ENCODE measurements at places on chromosomes 6 and 20.

GRCh38 chr6:40871424-40871823, 167.6 kb downstream of the UNC5CL start:
- DNase-seq, result no peak

- no peak for DNase-seq
Observed at GRCh38 chr6:112184951-112185350, 69.4 kb downstream of the LAMA4 start.

DNA sequence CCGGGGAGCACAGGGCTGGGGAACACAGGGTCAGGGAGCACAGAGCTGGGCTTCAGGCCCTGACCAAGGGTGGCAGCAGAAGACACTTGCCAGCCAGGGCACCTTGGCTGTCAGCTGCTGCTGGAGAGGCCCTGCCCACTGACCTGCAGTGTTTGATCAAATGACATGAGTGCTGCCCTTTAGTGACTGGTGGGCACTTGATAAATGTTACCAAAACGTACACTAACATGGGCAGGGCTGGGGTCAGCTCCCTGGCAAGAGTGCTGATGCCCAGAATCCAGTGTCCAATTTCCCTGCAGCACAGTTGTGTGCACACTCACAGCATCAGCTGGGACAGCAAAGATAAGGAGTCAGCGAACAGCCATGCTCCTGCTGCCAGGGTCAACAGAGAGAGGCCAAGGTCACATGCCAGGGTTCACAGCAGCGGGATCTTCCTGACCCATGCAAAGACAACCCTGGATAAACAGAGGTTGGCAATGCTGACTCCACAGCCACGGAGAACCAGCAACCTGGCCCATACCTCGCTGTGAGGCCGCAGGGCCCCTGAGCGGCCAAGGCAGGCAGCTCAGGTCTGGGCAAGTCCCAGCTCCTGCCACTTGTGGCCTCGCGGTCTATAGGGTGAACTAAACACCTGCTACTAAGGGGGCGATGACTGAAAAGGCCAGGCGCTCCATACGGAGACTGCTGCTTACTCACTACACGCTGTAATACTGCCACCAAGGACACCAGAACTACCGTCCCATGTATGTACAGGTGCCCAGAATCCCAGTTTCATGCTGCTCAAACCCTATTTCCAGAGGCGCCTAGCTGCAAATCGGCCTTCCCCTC, 46.3 kb downstream of the NINL start:
- DNase-seq, result no peak

DNA sequence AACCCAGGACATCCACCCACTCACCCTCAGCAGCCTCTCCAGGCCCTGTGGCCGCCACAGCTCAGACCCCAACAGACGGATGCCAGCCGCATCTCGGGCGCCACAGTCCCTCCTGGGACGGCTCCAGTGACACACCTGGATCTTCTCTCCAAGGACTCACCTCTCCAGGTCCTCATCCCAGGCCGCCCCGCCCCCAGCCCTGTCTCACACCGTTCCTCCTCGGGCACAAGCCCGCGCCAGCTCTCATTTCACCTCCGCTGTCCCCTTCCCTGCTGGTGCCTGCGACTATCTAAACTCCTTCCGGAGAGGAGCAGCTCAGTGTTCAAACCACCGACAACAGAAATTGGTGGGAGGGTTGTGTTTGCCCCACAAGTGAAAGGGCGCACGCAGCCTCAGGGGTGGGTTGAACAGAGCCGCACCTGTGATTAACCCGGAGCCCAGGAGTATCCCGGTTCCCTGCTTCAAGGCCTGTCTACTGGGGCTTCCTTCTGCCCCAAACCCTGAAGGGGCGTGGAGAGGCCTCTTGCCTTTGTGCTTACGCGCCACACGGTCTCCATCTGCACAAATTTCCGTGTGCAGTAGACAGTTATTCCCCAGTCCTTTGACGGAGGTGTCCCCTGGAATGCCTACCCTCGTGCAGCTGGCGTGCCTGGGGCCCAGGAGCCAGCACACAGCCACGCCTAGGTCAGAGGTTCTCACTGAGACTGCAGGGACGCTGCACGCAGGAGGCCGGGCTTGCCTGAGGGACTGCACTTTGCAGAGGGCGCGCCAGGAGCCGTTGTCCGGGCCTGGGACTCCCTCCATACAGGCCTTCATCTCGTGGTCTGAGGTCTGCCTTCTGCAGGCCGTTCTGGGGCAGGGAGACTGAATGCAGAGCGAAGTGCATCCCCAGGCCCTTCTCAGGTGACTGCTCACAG, 232.7 kb downstream of the DLL1 start:
- DNase-seq, result no peak

GRCh38 chr6:150408842-150409241, 40.0 kb downstream of the IYD start:
- DNase-seq, result no peak

GRCh38 chr20:37711001-37711400, 17.2 kb downstream of the CTNNBL1 start:
- no peak for DNase-seq

- DNase-seq, result no peak
Observed at GRCh38 chr6:166153966-166154365, 13.7 kb downstream of the TBXT start.

DNA sequence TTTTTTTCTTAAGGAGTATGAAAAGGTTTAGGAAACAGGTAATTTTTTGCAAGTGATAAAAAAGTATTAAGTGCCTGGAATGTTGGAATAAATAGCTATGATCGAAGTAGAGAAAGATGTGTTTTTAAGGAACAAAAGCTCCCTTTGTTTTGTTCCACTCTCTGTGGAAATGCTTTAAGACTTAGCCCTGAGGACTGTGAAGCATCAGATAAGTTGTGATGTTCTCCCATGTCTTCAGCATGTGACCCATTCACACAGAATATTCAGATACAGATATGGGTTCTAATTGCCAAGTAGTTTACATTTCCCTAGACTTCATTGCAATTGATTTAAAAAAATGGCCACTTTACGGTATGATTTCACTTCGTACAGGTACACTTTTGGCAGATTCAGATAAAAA, 80.6 kb downstream of the KCNQ5 start:
- no peak for DNase-seq

All from SIG-M5 (cell line).